AG09309 (cell line): ENCODE measurements at places on chromosomes 1 and 21.

DNA sequence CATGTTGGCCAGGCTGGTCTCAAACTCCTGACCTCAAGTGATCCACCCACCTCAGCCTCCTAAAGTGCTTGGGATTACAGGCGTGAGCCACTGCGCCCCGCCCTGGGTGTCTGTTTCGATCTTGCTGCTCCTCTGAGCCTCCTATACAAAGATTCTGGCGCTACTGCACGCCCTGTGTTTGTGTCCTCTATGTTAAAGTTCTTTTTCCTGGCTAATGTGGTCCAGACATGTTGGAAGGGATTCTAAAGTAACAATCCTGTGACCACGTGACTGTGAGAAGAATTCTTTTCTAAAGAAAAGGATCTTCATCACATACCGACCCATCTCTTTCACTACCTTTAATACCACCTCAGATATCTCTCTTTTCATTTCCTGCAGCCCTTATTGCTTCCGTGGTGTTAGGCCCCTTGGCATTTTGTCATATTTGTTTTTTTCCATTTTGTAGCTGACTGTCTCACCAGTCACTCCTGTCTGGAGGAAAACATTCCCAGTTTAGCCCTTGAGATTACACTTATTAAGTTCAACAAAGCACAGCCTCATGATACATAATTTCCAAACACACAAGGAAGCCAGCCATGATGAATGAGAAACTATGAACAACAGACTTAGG is 27.2 kb upstream of the ENO1 start:
- DNase-seq, result no peak

DNA sequence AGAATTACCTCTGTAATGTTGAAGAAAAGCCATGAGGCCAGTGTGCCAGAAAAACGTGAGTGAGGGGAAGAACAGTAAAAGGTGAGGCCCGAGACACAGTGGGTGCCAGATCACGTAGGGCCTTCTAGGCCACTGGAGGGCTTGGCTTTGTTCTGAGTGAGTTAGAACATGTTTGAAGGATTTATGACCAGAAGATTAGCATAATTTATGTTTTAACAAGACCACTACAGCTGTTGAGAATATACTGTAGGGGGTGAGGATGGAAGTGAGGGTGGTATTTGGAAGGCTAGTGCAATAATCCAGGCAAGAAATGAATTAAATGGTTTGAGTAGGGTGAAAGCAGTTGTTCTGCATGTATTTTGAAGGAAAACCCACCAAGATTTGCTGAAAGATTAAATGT is 56.3 kb downstream of the LRRC8C start:
- no peak for DNase-seq

GRCh38 chr21:27026501-27026900 is 59.6 kb upstream of the ADAMTS5 start:
- no peak for DNase-seq

DNA sequence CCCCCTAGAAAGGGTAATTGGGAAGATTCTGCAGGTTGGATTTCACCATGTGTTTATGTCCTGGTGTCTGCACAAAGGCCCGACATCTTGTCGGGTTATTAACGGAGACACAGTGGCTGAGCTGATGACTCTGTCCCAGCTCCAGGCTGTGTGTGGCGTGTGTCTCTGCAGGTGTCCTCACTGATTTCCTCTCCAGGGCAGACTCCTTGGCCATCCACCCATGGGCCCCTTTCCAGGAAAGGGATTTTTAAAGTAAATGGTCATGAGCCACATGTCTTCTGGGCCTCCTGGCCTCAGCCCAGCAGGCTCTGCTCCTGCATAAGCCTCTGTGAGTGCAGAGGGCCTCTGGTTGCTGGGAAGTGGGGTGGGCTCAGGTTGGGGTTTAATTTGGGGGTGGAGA is 418.7 kb upstream of the VAMP3 start:
- DNase-seq, result no peak

DNA sequence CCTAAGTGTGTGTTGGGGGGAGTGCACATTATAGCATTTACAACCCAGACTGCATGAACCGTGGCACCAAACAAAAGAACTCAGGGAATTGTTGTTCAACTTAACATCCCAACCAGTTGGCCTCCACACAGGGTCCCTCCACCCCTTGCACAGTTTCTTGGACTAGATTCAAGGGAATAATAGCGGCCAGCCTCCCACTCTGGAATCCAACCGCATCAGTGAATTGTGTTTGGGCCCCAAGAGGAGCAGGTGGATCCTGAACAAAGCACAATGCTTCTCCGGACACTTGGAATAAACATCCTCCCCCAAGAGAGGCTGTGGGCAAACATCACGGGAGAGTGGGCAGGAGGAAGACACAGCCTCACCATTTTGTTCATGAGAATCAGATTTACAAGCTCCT is 18.2 kb downstream of the CD34 start:
- DNase-seq, result no peak

- DNase-seq, result no peak
Observed at GRCh38 chr21:46159390-46159789, 4.0 kb upstream of the FTCD start.

DNA sequence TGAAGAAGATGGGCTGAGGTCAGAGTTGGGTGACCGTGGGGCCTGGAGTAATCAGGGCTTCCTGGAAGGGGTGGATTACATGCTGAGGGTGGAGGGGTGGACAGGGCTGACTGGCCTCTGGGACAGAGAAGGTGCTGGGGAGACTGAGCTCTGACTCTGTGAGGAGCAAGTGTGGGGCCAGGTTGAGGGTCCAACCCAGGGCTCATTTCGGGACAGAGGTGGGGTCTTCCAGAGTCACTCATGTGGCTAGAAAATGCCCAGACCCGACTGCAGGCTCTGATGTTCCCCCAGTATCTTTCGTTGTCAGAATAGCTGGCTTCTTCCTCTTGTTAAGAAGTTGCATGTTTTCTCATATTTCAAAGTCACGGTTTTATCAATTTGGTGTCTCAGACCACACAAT is 311.8 kb downstream of the PTPRU start:
- DNase-seq, result no peak

DNA sequence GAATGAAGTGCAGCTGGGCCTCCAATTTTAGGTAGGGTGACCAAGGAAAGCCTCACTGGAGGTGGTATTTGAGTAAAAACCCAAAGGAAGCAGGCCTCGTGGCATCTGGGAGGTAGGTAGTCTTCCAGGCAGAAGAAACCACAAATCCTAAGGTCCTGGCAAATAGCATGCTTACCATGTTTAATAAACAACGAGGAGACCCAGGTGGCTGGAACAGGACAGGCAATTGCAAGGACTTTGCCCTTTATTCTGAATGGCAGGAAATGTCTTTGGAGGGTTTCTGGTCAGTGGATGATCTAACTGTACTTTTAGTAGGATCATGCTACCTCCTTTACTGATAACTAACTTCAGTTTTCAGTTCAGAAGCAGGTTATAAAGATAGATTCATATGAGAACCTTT is 52.2 kb downstream of the EPB41 start:
- DNase-seq, result no peak
